ENCODE measurements at places on chromosomes 6 and 20. TPM values are rescaled to one million over a fixed set of nuclear protein-coding genes. Genes with fewer than 3 reads are reported as not detected.

DNA sequence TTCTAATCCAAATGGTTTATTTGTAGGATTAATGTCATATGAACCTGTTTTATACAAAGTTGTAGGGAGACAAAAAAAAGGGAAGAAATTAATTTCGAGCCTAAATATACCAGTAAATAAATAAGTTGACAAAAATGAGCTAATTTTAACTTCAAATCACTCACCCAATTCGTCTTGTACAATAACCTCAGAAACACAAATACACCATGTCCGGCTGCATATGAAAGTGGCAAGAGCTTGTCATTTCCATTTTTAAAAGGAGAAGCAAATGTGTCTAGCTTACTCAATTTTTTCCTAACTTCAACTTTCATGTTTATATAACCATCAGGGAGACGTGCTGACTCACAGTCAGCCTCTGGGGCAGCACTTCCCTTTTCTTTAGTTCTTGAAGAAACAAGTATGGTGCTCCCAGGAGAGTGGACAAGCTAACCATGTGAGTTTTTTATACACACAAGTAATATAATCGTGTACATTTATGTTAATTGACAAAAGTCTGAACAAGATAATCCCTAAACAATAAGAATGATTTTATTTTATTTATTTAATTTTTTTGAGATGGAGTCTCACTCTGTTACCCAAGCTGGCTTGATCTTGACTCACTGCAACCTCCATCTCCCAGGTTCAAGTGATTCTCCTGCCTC, 55.5 kb upstream of the SGK1 start:
- DNase-seq, result no peak

Gene RBPJL
- total RNA-seq, result not detected

Gene NFATC2
- total RNA-seq, result 86.4 TPM

DNA sequence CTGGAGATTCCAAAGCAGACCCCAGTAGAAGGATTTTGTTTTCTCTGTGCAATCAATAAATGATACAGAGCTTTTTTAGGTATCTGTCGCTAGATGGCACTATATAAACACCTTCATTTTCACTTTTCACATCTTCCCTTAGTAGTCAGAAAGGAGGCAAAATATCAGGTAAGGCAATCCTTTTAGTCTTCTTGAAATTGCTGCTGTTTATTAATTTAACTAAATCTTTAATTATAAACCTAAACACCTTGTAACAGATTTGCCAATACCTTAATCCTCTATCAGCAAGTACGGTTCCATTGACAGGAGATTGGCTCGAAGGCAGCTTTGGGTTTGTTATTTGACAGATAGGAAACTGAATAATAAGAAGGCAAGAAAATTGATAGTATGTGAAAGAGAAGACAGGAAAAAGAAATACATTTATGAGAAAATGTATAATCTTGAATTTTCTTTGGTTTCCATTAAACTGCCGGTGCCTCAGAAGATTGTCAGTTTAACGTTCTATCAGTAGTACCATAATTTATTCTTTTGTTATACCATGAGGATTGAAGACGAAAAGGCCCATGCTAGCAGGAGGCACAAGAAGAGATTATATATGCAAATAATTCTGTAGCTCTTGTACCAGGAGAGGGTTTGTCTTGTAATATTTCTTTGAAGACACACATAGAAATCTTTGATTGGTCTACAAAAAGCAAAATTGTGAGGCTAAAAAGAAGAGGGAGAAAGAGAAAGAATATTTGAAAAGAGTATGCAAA, 23.5 kb upstream of the IBTK start:
- DNase-seq, result no peak

Gene FGD2
- total RNA-seq, result 1.5 TPM

- DNase-seq, result no peak
Measured at GRCh38 chr20:32613192-32614053, 28.3 kb upstream of the NOL4L start.

- no peak for DNase-seq
Measured at GRCh38 chr6:29681811-29682210, 859 bp upstream of the ZFP57 start.

- DNase-seq, result no peak
Measured at GRCh38 chr20:19427480-19427879, 215.0 kb downstream of the SLC24A3 start.

Gene FAM162B
- total RNA-seq, result not detected

DNA sequence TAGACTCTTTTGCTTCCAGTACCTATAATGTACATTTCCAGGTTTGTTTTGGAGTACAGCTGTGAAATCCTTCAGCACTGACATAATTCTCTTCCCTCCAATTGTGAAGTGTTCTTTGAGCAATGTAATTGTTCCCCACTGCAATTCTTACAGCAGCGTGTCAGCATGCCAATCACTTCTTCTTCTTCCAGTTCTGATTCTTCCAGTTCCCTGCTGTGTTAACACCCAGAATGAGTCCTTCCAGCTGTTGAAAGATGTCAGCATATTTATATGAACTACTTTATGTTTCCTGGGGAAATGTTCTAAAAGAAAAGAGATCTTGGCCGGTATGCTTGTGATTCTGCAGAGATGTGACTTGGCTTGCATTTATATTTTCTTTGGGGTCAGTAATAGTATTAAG, 213.9 kb downstream of the UNC5CL start:
- no peak for DNase-seq

DNA sequence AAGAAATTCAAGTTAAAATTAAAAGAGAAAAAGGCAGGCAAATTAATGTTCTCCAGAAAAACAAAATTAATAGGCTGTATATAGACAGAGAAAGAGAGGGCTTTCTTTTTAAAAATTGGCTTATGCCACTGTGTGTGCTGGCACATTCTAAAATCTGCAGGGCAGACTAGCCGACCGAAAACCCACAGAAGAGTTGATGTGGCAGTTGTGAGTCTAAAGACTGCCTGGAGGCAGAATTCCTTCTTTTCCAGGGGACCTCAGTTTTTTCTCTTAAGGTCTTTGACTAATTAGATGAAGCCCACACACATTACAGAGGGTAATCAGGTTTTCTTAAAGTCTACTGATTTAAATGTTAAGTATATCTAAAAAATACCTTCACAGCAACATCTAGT, 85.7 kb downstream of the GJA1 start:
- no peak for DNase-seq

- DNase-seq, result no peak
Measured at GRCh38 chr6:100946021-100946540, 65.0 kb upstream of the ASCC3 start.

Gene STX16
- 99.9 TPM for total RNA-seq

DNA sequence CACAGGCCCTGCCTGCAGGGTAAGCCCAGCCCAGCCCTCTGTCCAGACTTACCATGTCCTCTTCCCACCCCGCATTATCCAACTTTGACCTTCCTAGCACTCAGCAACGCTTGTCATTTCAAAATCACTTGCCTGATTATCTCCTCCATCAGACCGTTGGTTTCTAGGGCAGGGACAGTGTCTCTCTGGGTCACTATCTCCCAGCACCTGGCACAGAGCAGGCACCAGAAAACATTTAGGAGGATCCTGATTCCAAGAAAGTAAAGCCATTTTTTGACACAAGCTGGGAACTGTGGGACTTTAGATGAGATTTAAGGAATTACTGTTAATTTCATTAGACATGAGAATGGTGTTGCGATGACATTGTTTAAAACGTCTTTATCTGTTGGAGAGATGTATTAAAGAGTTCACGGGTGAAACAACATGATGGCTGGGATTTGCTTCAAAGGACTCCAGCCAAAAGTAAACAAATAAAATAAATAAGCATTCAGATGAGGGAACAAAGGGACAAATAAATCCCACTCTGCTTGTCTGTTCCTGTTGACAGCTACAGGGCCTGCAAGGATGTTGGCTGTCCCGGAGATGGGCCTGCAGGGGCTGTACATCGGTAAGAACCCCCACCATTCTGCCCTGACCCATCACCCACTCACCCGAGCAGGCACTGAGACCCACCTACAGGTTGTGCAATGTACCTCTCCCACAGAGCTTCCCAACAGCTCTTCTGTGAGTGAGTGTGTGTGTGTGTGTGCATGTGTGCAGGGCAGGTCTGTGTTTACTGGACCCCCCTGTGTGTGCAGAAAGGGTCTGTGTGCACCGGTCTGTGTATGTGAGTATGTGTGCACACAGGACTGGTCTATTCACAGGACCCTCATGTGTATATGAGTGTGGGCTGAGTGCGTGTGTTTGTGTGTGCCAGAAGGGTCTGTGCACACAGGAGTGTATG, 5.9 kb downstream of the HSPA12B start:
- no peak for DNase-seq

Gene SPEF1
- not detected for total RNA-seq

DNA sequence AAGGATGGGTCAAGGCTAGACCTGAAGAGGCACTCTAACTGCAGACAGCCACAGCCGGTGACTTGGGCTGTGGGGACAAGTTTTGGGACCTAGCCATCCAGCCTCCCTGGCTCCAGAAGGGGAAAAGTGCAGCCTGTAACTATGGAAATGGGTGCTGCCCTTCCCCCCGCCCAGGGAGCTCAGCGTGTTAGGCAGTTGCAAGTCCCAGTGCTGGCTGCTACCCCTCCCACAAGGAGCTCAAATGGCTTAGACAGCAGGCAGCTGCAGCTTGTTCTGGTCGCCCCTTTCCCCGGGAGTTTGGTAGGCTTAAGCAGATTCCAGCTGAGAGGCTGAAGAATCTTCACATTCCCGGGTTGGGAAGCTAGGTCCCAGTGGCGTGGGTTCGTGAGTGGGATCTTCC, 162.6 kb downstream of the FAM83B start:
- DNase-seq, result no peak

DNA sequence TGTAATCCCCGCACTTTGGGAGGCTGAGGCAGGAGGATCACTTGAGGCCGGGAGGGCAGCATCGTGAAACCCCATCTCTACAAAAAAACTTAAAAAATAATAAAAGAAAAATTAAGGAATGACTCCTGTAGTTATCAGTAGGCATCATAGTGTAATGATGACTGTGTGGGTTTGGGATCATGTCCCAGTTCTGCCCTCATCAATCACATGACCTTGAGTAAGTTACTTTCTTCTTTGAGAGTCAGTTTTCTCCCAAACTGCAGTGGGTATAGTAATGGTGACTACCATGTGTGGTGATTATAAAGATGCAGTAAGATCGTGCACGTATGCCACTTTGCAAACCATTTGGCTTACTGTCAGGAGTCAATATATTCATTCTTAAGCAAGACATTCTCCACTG, 89.2 kb downstream of the TXNDC5 start:
- DNase-seq, result no peak

Gene BPI
- not detected for total RNA-seq

- no peak for DNase-seq
Measured at GRCh38 chr20:31890646-31891045, 20.2 kb downstream of the TTLL9 start.

GRCh38 chr6:135183532-135184440, 2.7 kb downstream of the MYB start:
- peak; percentile 77 for DNase-seq

Gene FAM184A
- 9.0 TPM for total RNA-seq

DNA sequence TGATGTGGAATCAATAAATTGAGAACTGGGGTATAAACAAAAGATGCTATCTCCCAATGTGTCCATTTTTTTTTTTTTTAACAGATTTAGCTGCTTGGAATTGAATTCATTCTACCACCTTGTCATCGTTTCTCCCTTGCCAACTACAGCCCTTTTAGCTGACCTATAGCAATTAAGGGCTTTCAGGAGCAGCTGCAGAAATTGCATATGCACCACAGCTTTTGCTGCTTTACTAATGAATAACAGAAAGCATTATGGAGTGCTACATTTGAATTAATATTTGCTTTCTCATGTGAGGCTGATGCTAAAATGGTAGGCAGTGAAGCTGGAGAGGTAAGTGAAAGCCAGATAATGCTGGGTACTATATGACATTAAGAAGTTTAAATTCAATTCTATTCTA, 5.7 kb downstream of the SESN1 start:
- no peak for DNase-seq

Gene PRL
- not detected for total RNA-seq

DNA sequence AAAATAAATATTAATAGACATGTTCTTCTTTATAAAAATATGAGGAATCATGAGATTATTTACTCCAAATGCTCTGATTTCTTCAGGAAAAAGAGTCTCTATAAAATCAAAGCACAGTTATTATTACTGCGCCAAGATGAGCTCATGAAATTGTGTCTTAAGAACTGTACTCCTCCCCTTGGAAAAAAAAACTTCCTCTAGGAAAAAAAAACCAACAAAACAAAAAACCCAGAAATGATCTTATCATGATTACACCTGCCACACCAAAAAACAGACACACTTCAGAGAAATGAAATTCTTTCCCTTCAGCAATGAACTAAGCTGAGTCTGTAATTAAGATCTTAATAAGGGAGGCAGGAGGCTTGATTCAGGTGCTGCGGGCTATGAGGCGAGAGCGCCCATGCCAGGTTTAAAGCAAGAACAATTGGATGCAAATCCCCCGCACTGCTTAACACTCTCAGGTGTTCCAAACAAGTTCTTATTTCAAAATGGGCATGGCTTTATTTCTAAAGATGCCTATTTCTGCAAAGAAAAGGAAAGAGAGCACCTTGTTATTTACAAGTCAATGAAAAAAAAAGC, 9.1 kb downstream of the NEDD9 start:
- DNase-seq, result no peak

- DNase-seq, result no peak
Measured at GRCh38 chr6:130500693-130501092, 134.9 kb downstream of the TMEM200A start.

DNA sequence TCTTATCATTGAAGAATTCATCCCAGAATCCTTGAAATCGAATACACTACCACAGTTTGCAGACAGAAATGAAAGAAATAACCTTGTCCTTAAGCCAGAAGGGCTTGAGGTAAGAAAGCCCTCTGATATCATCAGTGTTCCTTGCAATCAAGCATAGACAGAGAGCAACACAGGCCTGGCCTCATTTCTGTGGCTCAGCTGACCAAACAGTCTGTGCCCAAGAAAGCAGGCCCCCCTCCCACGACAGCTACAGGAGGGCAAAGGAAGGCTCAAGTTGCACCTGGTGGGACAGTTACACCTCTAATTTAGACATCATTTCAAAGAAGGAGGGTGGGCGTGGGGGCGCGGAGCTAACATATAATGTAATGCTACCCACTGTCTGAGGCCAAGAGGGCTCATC, 21.6 kb downstream of the KIF16B start:
- DNase-seq, result no peak

Gene IFNGR1
- 12.6 TPM for total RNA-seq

GRCh38 chr6:42366999-42367352, 84.8 kb downstream of the TRERF1 start:
- DNase-seq, result no peak

DNA sequence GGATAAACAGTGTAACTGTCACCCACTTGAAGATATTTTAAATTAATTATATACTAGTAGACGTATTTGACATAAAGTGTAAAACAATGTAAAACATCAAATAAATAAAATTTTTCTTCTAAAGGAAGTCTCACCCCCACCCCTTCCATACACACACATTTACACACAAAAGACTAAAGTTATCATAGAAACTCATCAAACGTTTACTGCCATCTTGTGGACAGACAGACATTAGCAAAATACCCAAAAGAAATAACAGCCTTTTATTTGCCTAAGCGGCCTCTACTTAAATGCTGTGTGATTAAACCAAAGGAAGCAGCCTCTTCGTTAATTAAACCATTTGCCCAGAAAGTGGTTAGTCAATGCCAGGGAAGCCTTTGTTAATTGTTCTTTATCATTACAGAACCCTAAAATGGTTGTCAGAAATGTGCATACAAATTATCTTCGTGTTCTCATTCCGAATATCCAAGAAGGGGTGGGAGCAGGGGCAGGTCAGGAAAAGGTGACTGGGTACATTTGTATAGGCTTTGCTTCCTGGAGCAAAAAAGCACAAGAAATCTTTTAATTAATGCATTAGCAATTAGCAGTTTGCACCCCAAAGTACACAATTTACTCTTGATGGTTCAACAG, 176.2 kb upstream of the SASH1 start:
- no peak for DNase-seq

Gene GSTA3
- not detected for total RNA-seq

GRCh38 chr20:15485519-15485918, 1087.7 kb downstream of the KIF16B start:
- DNase-seq, result no peak

Measured in activated T-helper 1 cell treated with anti-CD3 and anti-CD28 coated beads, Interleukin-12 subunit alpha, Interleukin-12 subunit beta, Interleukin-2, Interleukin-4 antibody, amounts not matched to agents 30 ng/mL and 10 ng/mL and 1 ng/mL, durations not matched to agents 14 hours and 24 hours and 36 hours (primary cell).